ENCODE measurements at places on chromosomes 5 and 9.
A peak's percentile ranks its signal among the peaks of the same experiment; 100 is the strongest.

DNA sequence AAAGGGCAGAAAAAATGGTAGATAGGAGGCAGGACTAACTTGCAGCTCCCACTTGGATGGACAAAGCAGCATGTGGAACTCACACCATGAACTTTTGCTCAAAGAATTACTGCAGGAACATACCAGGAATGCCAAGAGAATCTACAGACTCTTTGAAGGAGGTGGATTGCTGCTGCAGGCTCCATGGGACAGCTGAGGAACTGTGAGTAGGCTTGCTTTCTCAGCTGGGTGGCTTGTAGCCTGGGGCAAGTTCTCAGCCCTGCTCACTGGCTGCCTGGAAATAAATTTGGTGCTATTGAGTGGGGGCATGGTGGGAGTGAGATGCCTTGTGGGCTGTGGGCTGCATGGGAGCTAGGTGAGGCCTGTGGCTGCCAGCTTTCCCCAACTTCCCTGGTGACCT, 574.5 kb downstream of the PRELID2 start:
- no peak for ATAC-seq

- ATAC-seq, result no peak
These were observed 504.4 kb downstream of the NTRK2 start for GRCh38 chr9:85173967-85174366.

DNA sequence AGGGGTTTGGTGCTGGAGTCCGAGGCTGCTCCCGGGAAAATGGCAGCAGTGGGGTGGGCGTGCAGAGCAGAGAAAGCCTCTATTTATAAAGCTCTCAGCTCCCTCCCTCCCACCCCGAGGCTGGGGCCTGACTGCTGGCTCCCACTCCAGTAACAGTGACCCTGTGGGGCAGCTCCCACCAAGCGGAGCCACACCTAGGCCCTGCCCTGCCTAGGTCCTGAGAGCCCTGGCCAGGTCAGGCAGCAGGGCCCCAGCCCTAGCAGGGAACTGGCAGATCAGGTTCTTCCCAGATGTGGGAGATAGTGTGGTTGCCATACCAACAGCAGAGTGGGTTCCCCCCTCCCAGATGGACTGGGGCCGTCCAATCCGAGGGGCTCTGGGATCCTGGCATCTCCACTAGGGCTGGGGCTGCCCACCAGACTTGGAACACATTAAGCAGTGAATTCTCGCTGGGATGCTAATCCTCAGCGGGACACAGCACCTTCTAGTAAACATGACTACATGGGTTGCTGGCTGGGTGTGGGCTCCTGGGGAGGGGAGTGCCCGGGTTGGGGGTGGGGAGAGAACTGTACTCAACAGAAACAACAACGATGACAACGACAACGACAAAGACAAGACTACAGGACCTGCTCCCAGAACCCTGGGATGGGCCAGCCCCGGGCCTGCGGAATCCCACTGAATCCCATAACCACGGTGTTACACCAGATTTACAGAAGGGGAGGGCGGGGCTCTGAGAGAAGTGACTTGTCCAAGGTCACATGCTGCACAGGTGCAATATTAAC, 1.5 kb downstream of the SH3GLB2 start:
- peak; percentile 35 for ATAC-seq

DNA sequence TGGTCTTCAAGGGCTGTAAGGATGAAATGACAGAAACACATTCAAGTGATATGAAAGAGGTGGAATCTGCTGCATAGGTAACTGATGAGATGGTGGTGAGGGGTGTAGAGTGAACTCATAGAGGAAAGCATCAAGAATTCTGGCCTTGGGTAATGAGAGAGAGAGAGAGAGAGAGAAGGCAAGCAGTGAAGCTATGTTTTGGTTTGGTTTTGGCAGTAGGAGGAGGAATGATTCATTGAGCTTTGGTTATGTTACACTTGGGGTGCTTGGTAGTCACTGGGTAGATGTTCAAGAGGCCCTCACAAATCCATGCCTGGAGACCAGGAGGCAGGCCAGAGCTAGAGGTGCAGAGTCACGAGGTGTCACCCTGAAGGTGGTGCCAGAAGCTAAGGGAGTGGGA, 89.5 kb downstream of the EGFLAM start:
- no peak for ATAC-seq

GRCh38 chr9:127693143-127693542, 13.6 kb upstream of the CFAP157 start:
- no peak for ATAC-seq

GRCh38 chr5:68261569-68262065, 46.1 kb downstream of the PIK3R1 start:
- no peak for ATAC-seq

GRCh38 chr5:117107859-117108258, 533.2 kb upstream of the SEMA6A start:
- ATAC-seq, result no peak

DNA sequence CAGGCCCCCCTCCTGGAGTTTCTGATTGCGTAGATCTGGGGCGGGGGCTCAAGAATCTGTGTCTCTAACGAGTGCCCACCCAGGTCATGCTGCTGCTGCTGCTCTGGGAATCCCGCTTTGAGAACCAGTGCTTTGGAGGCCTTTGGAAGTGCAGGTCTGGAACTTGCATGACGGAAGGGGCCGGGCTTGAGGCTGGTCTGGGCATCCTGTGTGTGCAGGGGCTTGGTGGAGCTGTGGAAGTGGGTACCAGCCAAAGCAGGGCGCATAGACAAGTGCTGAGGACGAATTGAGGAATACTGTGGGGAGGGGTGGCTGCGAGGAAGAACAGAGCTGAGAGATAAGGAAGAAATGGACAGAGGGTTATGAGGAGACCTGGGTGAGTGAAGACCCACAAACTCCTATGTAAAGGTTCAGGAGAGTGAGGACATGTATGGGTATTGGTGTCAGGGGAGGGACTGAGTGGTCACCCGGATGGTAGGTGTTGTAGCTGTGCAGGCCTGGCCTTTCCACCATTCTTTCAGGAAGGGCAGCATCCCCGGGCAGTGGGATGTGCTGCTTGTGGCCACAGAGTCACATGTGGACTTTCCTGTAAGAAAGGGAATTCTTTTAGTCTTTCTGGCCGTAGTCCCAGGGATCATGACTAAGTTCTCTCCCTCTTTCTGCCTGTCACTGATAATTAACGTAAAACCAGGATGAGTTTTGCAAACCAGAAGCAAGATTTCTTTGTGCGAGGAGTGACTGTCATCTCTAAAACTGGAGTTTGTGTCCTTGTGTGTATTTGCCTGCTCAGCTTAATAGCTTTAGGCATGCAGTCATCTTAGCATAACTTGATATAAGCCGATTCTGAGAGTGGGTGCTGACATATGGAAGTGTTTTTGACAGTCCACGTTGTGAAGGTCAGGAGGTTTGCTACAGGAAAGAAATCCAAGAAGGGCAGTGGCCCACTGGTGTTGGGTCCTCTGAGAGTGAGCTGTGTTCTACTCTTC, 43.3 kb upstream of the TJP2 start:
- peak; percentile 84 for ATAC-seq

DNA sequence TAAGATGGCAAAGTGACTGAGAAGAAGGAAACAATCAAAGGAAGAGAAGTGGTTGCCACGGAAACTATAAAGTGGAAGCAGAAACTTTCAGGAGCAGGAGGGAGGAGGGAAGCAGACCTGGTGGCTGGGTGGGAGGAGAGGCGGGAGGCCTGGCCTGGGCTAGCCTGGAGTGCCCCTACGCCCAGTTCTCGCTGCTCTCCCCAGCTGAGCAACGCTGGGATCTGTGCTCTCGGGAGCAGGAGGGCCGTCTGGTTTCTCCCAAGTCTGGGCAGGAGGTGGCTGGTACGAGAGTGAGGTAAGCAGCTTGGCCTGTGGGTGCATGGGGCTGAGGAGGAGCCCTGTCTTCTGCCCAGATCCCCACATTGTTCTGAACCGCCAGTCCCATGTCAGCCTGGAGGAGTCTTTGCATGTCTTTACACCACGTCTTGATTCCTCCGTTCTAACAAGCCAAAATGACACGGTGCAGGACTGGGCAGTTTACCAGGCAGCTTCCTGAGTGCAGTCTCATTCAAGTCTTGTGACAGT, 15.0 kb upstream of the DAB2IP start:
- peak; percentile 34 for ATAC-seq

DNA sequence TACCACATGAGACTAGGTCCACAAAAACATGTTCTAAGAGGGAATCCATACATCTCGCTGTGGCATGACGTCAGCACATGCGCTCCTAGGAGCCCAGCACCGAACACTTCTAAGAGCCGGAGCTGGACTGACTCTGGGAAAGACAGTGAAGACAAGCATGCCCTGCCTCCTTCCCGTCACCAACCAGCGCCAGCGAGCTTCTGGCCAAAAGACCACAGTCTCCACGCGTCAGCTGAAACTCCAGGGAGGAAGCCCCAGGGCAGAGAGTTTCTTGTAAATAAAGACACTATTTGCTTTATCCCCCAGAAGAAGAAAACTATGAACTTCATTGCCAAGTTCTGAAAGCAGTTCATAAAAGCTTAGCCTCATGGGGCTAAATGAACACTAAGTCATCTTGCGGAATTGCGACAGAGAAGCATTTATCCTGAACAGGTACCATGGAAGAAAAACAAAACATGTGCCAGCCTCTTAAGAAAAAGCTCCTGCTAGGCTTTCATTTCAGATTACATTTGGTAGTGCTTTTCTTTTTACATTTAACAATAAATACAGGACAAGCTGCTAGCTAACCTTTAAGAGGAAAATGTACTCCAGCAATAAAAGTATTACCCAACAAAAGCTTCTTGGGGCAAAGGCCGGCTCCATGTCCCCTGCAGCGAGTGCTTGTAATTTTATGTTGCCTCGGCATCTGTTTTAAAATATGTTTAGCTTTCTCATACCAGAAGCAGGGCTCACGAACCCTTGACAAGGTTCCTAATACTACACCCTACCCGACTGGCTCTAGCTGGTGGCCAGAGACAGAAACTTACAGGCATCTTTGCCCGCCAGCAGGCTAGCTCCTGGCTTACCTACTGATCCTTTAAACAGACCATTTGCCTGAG, 96.5 kb downstream of the PRRT1B start:
- no peak for ATAC-seq

GRCh38 chr5:10009802-10010201, 239.9 kb downstream of the ATPSCKMT start:
- ATAC-seq, result no peak

DNA sequence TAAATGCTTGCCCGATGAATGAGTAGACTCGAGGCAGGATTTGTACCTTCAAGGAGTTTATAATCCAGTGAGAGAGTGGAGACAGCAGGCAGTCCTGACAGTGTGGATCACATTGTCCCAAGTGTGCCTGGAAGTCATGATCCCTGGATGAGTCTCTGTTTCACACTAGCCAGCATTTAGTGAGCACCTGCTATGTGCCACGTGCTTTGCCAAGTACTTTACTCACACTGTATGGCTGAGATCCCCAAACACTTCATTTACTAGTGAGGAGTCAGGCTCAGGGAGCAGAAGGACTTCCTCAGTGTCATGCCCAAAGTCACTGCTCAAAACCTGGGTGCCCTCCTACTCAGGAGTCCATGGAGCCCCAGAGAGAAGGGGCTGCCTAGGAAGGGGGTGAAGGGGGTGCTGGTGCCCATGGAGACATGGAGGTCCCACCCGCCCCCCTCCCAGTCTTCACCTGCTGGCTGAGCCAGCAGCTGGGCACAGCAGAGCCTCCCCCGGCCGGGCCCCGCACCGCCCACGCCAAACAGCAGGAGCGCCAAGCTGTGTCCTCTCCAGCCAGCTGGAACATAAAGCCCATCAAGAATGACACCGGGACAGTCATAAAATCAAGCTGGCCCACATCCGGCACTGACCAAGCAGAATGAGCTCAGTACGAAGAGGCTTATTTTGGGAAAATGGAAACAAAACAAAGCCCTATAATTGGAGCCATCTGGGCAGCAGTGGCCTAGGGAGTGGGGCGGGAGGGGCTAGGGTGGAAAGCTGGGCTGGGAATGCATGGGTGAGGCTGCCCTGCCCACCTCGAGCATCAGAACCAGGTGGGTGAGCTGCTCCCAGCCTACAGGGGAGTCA, 10.6 kb downstream of the LAMC3 start:
- ATAC-seq, result no peak

DNA sequence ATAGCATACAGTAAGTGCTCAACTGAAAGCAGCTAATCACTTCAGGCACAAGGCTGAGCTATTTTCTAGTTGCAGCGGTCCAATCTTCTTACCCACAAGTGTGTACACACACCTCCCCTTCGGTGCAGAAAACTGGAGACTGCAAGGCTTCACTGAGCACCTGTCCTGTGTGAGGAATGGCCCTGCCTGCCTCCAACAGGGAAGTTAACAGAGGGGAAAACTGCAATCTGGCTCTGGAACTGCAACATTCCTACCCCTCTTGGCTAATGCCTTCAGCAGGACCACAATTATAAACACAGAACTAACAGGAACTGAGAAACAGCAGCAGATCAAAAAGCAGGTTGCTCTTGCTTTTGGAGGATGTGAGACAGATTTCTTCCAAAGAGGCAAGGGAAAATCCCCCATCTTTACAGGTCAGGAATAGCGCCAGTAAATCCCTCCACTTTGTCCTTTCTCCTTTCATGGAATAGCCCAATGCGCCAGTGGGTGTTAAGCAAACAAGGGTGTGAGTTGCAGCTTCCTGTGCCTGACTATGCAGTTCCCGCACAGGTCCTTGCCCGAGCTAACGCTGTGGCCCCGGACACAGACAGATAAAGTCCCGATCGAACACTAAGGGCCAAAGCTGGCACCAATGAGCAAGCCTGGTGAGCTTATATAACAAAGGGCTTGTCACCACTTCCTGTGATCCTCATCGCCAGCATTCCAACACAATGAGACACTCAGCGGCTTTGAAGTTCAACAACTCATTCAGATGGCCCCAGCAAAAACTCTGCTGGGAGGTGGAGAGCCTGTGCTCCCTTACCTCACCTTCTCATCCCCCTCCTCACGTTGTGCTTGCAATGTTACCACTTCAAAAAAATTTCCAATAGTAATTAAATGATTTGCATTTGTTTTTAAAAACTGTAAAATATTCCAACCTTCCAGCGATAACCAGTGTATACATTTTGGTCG, 21.5 kb downstream of the SHB start:
- ATAC-seq, result peak; percentile 87

DNA sequence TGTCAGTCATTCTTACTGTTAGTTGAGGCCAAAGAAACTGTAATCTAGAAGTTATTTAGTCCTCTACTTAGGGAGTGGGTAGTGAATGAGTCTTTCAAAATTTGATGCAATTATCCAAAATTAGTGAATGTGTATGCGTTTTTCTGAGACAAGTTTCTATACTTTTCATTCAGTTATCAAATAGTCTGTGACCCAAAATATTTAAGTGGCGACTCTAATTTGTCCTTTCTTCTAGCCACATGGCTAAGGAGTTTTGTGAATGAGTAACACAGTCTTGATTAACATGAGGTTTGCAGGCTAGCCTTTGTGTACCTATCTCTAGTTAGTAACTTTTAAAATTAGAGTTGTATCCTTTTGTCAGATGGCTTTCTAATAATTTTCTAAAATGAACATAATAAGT, 45.6 kb downstream of the COMMD10 start:
- peak; percentile 55 for ATAC-seq

Measured in SK-N-SH treated with all-trans-retinoic acid at 6 μM for 48 hours (cell line).